A172 (cell line): ENCODE measurements at places on chromosomes 1 and 21.
A peak's percentile ranks its signal among the peaks of the same experiment; 100 is the strongest.

DNA sequence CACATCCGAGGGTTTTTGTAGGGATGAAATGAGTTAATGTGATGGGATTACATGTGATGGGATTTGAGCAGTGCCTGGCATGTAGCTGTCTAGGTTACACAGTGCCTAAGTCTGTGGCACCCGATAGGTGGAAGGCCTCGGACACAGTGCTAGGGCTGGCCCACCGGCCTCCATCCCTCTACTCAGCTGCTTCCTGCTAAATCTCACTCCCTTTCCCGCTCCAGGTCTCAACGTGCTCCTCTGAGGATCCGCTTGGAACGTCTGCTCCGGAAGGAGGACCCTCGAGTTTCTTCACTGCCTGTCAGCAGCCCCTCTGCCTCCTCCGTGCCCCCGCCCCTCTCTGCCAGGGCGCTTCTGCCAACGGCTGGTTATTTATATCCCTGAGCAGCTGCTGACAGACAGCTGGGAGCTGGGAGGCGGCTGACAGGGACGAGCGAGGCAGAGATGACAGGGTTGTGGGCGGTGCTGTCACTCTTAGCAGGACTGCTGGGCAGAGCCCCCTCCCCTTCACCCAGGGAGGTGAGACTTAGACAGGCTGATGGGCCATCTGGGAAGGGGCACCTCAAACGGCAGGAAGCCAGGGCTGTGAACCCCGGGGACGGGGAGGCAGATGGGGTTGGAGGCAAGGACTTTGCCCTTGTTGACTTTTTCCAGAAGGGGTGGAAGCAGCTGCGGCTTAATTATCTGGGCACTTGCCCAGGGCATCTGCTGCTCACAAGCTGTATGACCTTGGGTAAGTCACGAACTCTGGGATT is 26.6 kb upstream of the LRRN2 start:
- no peak for DNase-seq

GRCh38 chr21:44880405-44881197 is 7.1 kb upstream of the PTTG1IP start:
- DNase-seq, result peak; percentile 79

GRCh38 chr1:165863346-165863745 is 35.9 kb downstream of the UCK2 start:
- DNase-seq, result no peak

DNA sequence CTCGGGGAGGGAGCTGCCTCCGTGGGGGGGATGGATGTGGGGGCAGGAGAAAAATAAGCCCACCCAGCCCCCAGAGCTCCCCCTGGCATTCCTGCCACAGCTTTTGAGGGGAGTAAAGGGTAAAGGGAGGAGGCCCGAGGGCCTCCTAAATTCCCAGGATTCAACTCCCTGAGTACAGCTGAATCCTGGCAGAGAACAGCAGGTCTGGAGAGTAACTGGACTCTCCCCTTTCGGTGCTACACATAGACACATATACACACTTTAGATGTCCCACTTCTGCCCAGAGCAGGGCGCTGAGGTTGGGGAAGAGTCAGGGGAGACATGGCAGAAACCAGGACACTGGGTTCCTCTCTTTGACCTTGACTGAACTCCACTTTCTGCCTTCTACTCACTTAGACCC is 3.0 kb downstream of the KIRREL1 start:
- DNase-seq, result no peak

GRCh38 chr1:231924180-231924579 is 297.6 kb downstream of the DISC1 start:
- DNase-seq, result no peak

DNA sequence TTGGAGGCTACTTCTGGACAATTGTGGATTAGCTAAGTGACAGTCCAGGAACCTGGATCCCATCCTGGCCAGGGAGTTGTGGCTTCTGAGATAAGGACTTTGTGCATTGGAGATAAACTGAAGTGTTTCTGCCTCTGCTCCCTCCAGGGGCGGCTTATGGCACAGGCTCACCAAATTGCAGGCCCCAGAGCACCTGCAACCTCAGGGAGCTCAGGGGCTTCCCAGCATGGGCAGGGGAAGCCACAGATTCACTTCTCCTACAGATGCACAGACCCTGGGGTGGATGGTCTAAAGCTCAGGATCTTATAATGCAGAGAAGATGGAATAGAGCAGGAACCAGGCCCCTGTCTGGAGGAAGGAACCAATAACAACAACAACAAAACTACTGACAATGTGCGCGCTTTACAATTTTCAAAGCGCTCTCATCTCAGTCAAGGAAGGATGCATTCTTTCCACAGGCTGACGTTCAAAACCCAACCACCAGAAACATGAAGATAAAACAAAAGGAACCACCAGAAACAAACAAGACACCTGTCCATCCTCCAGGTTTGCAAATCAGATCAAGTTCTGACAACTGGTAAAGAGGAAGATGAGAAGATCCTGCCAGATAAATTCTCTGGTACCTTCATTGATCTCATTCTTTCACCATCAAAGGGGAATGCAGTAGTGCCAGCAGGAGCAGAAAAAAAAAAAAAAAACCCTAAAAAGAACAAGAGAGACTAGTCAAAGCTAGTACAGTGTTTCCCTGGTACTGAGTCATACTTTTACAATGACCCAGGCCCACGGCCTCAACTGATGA is 121.0 kb upstream of the IRF2BP2 start:
- peak; percentile 93 for DNase-seq

- DNase-seq, result no peak
Observed at GRCh38 chr1:168468822-168469221, 75.0 kb downstream of the XCL2 start.

- DNase-seq, result no peak
Observed at GRCh38 chr1:207305489-207305873, 16.0 kb upstream of the CD55 start.

DNA sequence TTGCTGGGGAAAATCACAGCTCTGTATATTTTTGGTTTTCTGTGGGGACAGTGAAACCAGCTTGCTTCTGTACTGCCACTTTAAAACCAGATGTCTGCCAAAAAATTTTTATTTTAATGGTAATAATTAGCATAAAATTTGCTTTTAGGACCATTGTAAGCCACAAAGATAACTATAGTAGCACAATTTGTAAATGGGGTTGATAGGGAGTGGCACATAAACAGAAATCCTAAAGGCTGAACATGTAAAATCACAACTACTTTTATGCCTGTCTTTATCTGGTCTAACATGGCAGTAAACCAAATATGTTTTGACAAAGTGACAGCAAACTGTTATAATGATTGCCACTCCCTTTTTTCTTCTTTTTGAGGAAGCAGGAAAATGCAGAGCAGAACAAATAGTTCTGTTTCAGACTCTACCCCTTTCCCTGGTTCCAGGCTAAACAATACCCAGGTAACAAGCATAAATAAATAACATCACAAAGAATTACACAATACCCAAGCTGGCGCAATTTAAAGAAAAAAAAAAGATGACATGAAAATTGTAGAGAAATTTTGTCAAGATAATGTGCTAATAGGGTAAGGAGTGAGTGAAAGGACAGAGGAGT is 24.0 kb upstream of the CCDC181 start:
- DNase-seq, result no peak

GRCh38 chr21:45847870-45848269 is 133.7 kb upstream of the COL6A1 start:
- DNase-seq, result no peak

DNA sequence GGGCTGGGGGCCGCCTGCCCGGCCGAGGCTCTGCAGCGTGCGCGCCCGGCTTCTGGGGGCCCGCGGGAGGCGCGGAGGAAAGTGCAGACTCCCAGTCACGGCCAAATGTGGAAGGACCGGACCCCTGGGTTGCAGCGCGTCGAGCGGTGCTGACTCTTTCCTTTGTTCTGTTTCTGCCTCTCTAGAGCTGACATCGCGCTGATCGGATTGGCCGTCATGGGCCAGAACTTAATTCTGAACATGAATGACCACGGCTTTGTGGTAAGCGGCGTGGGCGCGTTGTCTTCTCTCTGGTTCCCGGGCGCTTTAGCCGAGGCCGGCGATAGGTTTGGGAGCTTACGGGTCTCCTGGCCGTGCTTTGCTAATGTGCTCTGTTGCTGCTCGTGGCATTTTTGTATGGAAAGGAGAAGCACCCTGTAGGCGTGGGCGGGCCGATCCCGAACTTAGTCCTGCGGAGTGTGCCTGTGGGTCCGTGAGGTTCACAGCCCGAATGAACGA is 629 bp downstream of the PGD start:
- no peak for DNase-seq

GRCh38 chr1:174352883-174353608 is 94.7 kb upstream of the GPR52 start:
- DNase-seq, result no peak

DNA sequence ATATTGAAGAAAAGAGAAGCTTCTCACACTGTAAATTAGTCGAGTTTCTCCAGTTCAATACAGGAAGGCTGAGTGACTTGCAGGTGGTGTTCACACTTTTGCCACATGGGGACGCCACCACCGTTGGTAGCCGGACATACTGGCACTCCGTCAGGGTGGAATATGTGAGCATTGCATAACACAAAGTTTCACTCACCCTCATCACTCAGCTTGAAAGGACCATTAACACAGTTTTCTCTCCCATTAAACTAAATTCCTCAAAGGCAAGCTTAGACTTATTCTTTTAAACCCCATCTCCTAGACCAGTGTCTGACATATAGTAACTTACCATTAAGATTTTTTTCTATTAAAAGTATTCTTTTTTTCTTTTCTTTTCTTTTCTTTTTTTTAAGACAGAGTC is 105.3 kb upstream of the SERBP1 start:
- peak; percentile 77 for DNase-seq

- no peak for DNase-seq
Observed at GRCh38 chr1:157734321-157734720, 33.8 kb upstream of the FCRL3 start.

DNA sequence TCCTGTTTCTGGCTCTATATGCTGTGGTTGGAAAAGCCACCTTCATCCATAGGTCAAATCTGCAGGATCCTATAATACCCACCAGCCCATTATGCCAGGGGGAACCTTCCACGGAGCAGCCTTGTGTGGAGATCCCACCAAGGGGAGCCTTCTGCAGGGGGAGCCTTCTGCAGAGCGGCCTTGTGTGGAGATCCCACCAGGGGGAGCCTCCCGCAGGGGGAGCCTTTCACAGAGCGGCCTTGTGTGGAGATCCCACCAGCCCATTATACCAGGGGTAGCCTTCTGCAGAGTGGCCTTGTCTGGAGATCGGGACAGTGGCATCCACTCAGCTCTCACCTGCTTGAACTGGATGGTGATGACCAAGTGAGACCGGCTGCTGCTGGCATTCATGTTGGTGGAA is 85.3 kb downstream of the SCCPDH start:
- no peak for DNase-seq

GRCh38 chr1:182120411-182121258 is 59.1 kb upstream of the ZNF648 start:
- peak; percentile 89 for DNase-seq

DNA sequence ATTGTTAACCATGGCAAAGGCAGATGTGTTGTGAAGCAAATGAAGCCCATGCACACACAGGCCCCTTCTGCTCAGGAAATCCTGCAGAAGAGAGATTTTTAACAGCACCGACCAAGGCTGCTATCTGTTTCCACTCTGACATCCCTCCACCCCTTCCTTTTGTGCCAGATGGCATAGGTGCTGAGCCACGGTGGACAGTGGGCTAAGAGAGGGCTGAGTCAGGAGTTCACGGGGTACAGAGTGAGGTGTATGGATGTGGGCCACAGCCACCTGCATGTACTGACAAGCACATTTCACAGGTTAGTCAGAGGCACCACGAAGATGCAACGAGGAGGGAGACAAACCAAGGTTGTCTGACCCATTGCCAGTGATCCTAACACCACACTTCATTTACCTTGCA is 9.5 kb downstream of the RSPH1 start:
- DNase-seq, result no peak

DNA sequence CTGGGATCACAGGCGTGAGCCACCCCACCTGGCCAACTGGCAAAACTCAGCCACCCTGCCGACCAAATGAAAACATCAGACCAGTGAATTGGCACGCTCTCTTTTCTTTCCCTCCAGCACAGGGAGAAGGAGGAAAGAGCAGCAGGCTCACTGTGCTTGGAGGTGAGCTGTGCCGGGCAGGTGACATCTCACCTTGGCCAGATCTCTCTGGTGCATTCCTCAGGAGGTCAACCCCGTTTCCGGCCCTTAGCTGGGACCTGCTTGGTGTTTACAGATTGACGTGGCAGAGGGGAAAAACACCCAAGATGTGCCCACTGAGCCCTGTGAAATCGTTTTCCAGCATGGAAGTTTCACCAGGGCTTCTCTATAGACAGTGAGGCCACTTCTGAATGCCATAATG is 45.1 kb downstream of the TMEM51 start:
- no peak for DNase-seq

- no peak for DNase-seq
Observed at GRCh38 chr1:158102881-158103674, 77.6 kb upstream of the CD1D start.

GRCh38 chr21:40186045-40186444 is 318.8 kb downstream of the PCP4 start:
- DNase-seq, result no peak
